ENCODE measurements at places on chromosomes 2 and 18.
A peak's percentile ranks its signal among the peaks of the same experiment; 100 is the strongest.

GRCh38 chr2:173874003-173874893, 90.9 kb downstream of the SP3 start:
- DNase-seq, result no peak

DNA sequence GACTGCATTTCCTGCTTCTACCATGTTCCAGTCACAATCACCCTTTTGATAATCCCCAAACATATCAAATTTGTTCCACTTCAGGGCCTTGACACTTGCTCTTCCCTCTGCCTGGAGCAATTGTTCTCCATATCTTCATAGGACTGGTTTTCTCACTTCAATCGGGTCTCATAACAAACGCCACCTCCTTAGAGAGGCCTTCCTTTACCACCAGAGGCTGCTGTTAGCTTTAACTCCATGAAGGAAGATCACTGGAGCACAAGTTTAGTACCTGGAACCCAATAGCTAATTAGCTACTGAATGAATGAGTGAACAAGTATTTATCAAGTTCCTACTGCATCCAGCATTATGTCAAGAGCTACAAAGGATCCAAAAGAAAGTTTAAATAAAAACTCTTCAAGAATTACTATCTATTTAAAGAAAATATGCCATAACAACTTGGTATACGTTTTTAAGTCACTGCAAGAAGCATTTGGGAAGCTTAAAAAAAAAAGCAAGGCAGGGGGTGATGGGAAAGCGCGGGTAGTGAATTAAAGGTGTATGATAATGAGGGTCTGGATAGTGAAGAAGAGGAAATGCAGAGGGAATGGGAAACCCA, 58.8 kb downstream of the BAZ2B start:
- no peak for DNase-seq

GRCh38 chr2:160472839-160473251, 20.8 kb downstream of the RBMS1 start:
- DNase-seq, result peak; percentile 0

GRCh38 chr2:234398531-234398930, 98.3 kb downstream of the ARL4C start:
- no peak for DNase-seq

- no peak for DNase-seq
Observed at GRCh38 chr18:22173928-22174301, 4.5 kb downstream of the GATA6 start.

GRCh38 chr18:25109484-25109883, 242.5 kb downstream of the ZNF521 start:
- no peak for DNase-seq

DNA sequence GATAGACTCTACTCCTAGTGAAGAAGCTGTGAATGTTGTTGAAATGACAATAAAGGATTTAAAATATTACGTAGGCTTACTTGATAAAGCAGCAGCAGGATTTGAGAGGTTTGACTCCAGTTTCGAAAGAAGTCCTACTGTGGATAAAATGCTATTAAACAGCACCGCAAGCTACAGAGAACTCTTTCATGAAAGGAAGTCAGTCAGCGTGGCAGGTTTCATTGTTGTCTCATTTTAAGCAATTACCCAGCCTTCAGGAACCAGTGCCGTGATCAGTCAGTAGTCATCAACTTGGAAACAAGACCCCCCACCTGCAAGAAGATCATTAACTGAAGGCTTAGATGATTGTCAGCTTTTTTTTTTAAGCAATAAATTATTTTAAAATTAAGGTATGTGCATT, 14.0 kb downstream of the USP14 start:
- DNase-seq, result peak; percentile 42

All from NCI-H1417 (cell line).